ENCODE measurements at places on chromosomes 2 and 18. TPM values are rescaled to one million over a fixed set of nuclear protein-coding genes. Genes with fewer than 3 reads are reported as not detected.

The RTN4 gene
- total RNA-seq: 481 TPM

The SGPP2 gene
- 0.16 TPM for total RNA-seq

The DOK6 gene
- total RNA-seq: not detected

The KCNS3 gene
- 1.2 TPM for total RNA-seq

The ERFE gene
- total RNA-seq: 8.0 TPM

The PROKR1 gene
- not detected for total RNA-seq

The TCF4 gene
- total RNA-seq: 2.5 TPM

The REG3A gene
- not detected for total RNA-seq

The COLEC11 gene
- total RNA-seq: 0.67 TPM

The ONECUT2 gene
- total RNA-seq: 0.41 TPM

The PLA2R1 gene
- total RNA-seq: 2.6 TPM

The ADD2 gene
- 22.0 TPM for total RNA-seq

The GAD1 gene
- 0.73 TPM for total RNA-seq

The POTEI gene
- total RNA-seq: 0.01 TPM

The C1QL2 gene
- 0.18 TPM for total RNA-seq

The ERICH2 gene
- total RNA-seq: not detected

The ANKRD53 gene
- total RNA-seq: 0.11 TPM

The SATB2 gene
- total RNA-seq: 2.9 TPM

The CPS1 gene
- 6.1 TPM for total RNA-seq

The KCNF1 gene
- 42.7 TPM for total RNA-seq

The IL1RL2 gene
- total RNA-seq: not detected

The EFEMP1 gene
- total RNA-seq: 41.0 TPM

The GATA6 gene
- 2.8 TPM for total RNA-seq

The LOXHD1 gene
- not detected for total RNA-seq

The KCNG2 gene
- not detected for total RNA-seq

The SFTPB gene
- 0.22 TPM for total RNA-seq

The ACOXL gene
- not detected for total RNA-seq

The CTAGE1 gene
- total RNA-seq: not detected

The CCBE1 gene
- 8.3 TPM for total RNA-seq

The VWC2L gene
- not detected for total RNA-seq

The CPO gene
- total RNA-seq: not detected

The SERPINB11 gene
- total RNA-seq: not detected

The KLHL14 gene
- total RNA-seq: not detected

The RPRD1A gene
- total RNA-seq: 22.3 TPM

The SLC9A4 gene
- total RNA-seq: not detected

Data from A549 treated with CpdA at 1 μM for 4 hours (cell line).